ENCODE measurements at places on chromosomes 3 and 15.

DNA sequence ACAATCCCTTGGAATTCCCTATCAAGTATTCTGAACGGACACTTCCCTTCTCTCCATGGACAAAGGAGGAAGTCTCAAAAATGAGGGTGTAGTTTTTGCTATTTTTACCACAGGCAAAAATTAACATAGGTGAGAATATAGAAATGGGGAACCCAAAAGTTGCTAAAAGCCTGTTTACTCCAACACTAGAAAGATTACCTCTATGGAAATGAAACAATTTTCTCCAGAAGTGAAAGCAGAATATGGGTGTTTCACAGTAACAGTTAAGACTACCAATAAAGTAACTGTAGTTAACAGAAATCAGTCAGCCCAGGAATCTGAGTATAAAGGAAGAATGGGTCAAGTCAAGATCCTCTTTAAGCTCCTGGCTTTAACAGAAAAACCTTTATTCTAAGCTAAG lies 9.3 kb downstream of the TRA2B start:
- no peak for DNase-seq

DNA sequence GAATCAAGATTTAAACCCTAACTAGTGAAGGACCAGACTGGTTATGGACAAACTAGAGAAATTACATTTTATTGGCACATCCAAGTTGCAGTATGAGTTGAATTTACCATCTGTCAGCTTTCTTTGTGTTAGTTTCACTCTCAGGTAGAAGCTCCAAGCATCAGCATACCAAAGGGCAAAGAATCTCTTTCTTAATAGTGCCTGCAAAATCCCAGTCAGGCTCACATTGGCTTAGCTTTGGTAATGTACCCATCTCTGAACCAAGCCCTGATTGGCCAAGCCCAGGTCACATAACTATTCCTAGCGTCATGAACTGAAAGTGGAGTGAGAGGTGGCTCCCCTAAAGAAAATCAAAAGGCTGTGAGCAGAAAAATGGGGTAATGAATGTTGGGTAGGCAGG lies 66.9 kb downstream of the CCNL1 start:
- DNase-seq = no peak

- no peak for DNase-seq
These were observed 257.5 kb downstream of the LRTM1 start for GRCh38 chr3:54670201-54671000.

GRCh38 chr3:107426223-107426622 lies 49.0 kb downstream of the CCDC54 start:
- no peak for DNase-seq

GRCh38 chr15:64742385-64742784 lies 33.0 kb downstream of the RBPMS2 start:
- no peak for DNase-seq

DNA sequence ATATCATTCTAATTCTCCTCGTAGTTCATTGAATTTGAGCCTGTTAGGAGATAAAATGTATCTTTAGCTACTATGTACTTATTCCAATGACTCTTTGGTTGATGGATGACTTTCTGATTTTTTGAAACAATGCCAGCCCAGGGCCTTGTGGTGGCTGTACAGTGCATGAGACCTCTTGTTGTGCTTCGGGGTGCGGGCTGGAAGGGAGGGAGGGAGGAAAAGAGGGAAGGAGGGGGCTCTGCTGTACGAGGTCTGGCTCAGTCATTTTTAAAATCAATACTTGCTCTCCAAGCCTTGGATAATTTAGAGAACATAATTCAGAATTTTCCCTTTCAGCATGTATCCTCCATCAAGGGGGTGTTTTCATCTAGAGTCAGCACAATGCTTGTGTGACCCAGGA lies 399.7 kb upstream of the ONECUT1 start:
- DNase-seq = no peak

GRCh38 chr3:38684546-38684945 lies 35.1 kb upstream of the SCN5A start:
- no peak for DNase-seq

DNA sequence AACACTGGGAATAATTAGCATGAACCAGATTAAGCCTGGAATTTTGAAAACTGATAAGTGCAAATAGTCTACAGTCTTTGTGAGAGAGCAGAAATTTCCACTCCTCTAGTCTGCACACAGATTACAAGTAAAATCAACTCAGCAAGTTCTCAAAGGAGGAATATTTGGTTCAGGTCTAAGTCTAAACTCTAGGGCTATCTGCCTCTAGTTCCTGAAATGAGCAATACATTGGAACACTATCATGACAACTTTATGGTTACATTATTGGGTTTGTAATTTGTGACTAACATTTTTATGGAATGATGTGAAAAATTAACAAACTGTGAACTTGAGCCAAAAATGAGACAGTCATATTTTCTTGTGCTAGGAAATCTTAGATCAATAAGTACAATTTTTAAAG lies 30.8 kb upstream of the ADGRG7 start:
- DNase-seq = no peak

- DNase-seq = no peak
These were observed 262.1 kb downstream of the IGSF11 start for GRCh38 chr3:118772547-118773011.

GRCh38 chr3:64901522-64901885 lies 213.7 kb upstream of the ADAMTS9 start:
- DNase-seq = no peak

GRCh38 chr3:17640466-17640865 lies 102.0 kb downstream of the TBC1D5 start:
- no peak for DNase-seq

DNA sequence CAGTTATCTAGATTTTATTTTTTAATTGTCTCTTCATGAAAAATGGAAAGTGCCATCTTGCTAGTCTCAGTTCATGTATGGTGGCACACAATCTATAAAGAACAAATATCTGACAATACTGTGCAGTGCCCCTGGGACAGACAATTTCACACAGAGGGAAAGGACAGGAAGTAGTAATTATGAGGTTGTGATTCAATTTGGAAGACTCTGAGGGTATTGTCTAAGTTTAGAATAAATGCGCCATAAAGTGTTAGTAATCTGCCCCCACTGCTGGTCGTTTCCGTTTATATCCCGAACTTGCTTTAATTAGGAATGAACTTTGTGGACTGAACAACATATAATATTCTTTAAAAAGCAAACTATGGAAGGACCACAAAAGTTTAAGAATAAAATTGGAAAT lies 196.4 kb upstream of the SLC24A5 start:
- DNase-seq = no peak

GRCh38 chr3:159263750-159264553 lies 462.1 kb downstream of the MFSD1 start:
- no peak for DNase-seq

GRCh38 chr15:50066202-50066601 lies 52.8 kb downstream of the ATP8B4 start:
- DNase-seq = no peak

GRCh38 chr3:142931222-142931621 lies 32.3 kb downstream of the PAQR9 start:
- no peak for DNase-seq

DNA sequence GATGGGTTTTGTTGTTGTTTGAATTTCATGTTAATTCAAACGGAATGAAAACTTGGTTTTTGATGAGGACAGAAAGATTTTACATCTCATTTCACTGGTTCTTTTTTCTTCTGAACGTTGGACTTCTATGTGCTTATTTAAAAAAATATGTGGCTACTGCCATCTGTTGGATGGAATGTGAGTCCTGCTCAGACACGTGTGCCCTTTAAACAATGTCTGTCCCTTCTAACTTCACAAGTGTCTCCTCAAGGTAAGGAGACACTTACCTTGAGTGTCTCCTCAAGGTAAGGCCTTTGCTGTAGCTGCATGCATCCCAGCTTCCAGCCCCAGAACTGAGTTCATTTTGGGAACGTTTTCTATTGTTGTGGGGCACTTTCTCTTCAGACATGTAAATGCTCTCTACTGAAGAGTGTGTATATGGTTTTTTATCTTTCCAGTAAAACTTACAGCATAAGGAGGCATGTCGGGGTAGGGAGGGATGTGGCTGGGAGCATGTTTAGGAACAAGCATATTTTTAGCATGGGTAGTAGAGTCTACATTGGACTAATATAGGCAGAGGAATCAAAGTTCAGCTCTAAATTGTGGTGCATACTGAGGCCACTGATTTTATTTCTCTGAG lies 63.1 kb upstream of the UBE3A start:
- no peak for DNase-seq

- DNase-seq = no peak
These were observed 43.2 kb upstream of the PPP4R2 start for GRCh38 chr3:72953325-72953956.

DNA sequence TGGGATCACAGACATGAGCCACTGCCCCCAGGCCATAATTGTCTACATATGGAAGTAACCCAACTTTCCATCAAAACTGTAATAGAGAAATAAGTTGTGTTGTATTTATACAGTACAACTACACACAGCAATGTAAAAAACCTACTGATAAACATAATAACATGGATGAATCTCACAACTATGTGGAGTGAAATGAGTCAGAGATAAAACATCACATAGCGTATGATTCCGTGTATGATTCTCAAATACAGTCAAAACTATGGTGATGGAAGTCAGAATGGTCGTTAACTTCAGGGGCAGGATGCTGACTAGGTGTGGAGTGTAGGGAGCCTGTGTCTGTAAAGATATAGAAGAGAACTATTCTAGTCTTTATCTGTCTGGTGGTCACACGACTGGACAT lies 332.7 kb upstream of the SLCO3A1 start:
- DNase-seq = no peak

DNA sequence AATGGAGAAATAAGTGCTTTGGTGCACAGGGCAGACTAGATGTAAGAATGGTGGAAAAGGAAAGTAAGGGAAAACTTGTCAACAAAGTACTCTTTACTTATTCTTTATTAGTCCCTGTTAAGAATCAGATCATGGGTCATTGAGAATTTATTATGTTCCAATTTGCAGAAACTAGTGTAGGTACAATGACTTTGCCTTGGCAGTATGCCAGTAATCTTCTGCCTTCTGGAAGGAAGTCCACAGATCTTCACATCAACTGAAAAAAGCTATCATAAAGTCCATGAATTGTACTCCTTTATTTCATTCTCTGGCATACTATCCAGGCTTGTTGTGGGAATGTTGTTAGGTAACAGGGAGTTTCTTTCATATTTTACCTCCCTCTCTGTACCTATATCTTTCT lies 88.2 kb upstream of the FLNB start:
- DNase-seq = no peak

GRCh38 chr15:65724464-65725215 lies 67.5 kb downstream of the DENND4A start:
- no peak for DNase-seq

GRCh38 chr3:107987036-107987939 lies 103.5 kb downstream of the CD47 start:
- DNase-seq = no peak

DNA sequence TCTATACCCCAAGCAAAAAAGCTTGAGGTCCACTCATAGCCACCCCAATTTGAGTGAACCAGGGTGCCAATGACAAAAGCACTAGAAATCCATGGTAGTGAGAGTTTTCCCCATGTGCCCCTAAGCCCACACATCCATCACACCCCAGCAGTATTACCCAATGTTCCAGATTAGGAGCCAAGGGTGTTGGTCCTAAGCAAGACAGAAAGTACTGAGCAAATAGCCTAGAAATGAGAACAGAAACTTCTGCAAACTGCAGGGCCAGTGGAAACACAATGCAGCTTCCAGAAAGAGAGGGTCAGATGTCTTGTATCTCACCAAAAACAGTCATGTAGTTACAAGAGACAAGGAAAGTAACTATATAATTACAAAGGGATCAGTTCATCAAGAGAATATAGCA lies 10.9 kb upstream of the OXTR start:
- DNase-seq = no peak
